Vagina (tissue), 2 donors: ENCODE measurements at places on chromosomes 2 and 18. TPM values are rescaled to one million over a fixed set of nuclear protein-coding genes. Genes with fewer than 3 reads are reported as not detected.
A peak's percentile ranks its signal among the peaks of the same experiment; 100 is the strongest.

DNA sequence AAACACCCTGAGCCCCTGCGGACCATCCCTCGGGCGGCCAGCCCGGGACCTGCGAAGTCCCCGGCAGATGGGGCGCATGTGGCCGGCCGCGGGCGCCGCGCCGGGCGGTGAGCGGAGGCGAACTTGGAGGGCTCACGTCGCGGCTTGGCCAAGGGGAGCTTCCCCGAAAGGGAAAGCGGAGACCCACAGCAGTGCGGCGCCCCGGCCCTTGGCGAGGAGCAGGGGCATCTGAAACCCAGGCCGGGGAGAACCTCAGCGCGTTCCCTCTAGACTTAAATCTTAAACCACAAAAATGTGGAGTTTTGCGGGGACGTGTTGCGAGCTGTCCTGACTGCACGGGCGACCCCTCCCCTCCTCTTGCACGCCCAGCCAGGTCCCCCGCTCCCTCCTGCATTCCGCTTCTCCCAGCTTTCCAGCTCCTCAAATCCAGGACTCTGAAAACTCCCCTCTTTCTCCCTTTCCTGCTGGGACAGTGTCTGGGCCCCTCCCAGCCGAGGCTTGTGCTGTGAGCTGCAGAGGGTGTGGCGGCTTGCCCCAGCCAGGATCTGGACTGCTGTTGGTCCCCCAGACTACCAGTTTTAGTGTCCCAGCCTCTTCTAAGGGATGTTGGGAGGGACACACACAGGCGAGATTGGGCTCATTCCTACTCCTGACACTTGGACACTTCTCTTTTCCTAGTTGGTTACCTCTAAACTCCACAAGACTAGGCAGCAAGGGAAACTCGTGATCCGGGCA lies 1.3 kb downstream of the FMNL2 start:
- DNase-seq: no peak

GRCh38 chr2:197821550-197822289 lies 17.3 kb downstream of the PLCL1 start:
- H3K27me3 ChIP-seq: no peaks in the 10 kb centered on the region
- H3K4me3 ChIP-seq: no peak overlapping the region
- H3K27ac ChIP-seq: no peak overlapping the region

Gene CLEC4F
- 0.49 TPM for total RNA-seq

DNA sequence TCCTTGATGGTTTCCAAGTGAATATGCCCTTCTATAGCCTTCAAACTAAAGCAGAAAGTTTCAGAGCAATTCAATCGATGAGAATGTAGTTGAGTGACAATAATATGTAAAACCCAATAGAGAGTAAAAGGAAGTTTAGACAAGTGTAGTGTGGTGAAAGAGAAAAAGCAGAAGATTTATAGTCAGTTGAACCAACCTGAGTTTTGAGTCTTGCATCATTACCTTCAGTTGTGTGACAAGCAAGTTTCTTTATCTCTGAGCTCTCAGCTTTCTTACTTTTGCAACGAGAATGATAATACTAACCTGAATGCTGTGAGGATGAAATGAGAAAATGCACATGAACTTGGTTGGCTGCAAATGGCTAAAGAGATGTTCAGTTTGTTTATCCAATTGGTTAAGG lies 40.6 kb upstream of the TMEM247 start:
- H3K36me3 ChIP-seq: no peaks in the 10 kb centered on the region
- H3K27ac ChIP-seq: no peak overlapping the region
- no peak overlapping the region for H3K4me3 ChIP-seq
- DNase-seq: no peak
- no peaks in the 10 kb centered on the region for H3K27me3 ChIP-seq
- H3K4me1 ChIP-seq: peaks cover 6% of the 10 kb centered on the region

Gene ANTXR1
- total RNA-seq: 102 TPM

Gene ARHGAP15
- 9.1 TPM for total RNA-seq

Gene GKN2
- total RNA-seq: not detected

DNA sequence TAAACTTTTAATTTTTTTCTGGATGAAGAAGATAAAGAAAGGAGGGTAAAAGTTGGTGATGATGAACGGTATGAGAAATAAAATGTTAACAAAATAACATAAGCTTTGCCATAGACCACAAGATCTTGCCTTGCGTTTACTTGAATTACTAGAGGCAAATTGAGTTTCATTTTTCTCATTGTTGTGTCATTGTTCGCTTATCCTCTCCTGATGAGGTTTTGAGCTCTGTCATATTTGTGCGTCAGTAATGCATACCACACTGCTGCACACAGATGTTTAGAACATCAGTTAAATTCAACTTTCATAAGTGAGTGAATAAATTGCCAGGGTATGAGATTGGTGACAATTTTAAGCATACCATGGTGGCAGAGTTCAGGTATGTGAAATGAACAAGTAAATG lies 843.6 kb downstream of the SUCLG1 start:
- H3K27ac ChIP-seq: no peak overlapping the region
- DNase-seq: no peak
- H3K4me1 ChIP-seq: no peaks in the 10 kb centered on the region
- H3K36me3 ChIP-seq: no peaks in the 10 kb centered on the region

DNA sequence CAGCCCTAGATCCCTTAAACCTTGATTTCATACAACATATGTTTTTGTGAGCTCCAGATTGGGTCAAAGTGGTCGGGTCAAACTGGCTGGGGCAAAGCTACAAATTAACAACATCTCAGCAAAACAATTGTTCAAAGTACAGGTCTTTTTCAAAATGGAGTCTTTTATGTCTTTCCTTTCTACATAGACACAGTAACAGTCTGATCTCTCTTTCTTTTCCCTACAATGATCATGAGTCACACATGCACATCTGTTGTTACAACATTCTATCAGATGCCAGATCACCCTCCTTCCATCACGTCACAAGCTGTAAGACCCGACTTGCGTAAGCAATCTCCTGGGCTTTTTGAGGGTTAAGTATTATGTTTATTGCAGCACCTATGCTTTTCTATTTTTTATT lies 55.1 kb downstream of the RHOB start:
- no peak overlapping the region for H3K4me3 ChIP-seq
- DNase-seq: no peak
- peak overlapping the region; percentile 76 for H3K27ac ChIP-seq
- no peaks in the 10 kb centered on the region for H3K27me3 ChIP-seq

Gene NETO1
- total RNA-seq: not detected

- no peak for DNase-seq
- H3K27me3 ChIP-seq: no peaks in the 10 kb centered on the region
- no peak overlapping the region for H3K4me3 ChIP-seq
- no peak overlapping the region for H3K27ac ChIP-seq
- H3K36me3 ChIP-seq: no peaks in the 10 kb centered on the region
These were observed 419.3 kb upstream of the ACVR2A start for GRCh38 chr2:147425437-147426029.

Gene DSG2
- 11.8 TPM for total RNA-seq
